Astrocyte (in vitro differentiated cells and primary cell): ENCODE measurements at places on chromosomes 5 and 9. TPM values are rescaled to one million over a fixed set of nuclear protein-coding genes. Genes with fewer than 3 reads are reported as not detected.

RGS7BP gene
- 0.07 and 0.12 TPM in 2 replicates for total RNA-seq

CTXN3 gene
- not detected in 2 replicates for total RNA-seq

TEX53 gene
- not detected in 2 replicates for total RNA-seq

OLFML2A gene
- 148 and 179 TPM in 2 replicates for total RNA-seq

PCDHB4 gene
- 1.0 and 1.1 TPM in 2 replicates for total RNA-seq

COL23A1 gene
- 0.16 and 0.19 TPM in 2 replicates for total RNA-seq

ZNF608 gene
- total RNA-seq: 57.3 and 61.5 TPM in 2 replicates
